RWPE2 (cell line): ENCODE measurements at places on chromosomes 3 and 15.

GRCh38 chr15:40633178-40633577 is 39.1 kb downstream of the KNL1 start:
- H3K4me3 ChIP-seq = no peak overlapping the region
- no peak for DNase-seq

- no peaks in the 10 kb centered on the region for H3K27me3 ChIP-seq
- no peak for DNase-seq
- no peak overlapping the region for H3K27ac ChIP-seq
- H3K36me3 ChIP-seq = no peaks in the 10 kb centered on the region
- peaks cover 5% of the 10 kb centered on the region for H3K4me1 ChIP-seq
These were observed 280.5 kb downstream of the TBL1XR1 start for GRCh38 chr3:176916777-176917176.

DNA sequence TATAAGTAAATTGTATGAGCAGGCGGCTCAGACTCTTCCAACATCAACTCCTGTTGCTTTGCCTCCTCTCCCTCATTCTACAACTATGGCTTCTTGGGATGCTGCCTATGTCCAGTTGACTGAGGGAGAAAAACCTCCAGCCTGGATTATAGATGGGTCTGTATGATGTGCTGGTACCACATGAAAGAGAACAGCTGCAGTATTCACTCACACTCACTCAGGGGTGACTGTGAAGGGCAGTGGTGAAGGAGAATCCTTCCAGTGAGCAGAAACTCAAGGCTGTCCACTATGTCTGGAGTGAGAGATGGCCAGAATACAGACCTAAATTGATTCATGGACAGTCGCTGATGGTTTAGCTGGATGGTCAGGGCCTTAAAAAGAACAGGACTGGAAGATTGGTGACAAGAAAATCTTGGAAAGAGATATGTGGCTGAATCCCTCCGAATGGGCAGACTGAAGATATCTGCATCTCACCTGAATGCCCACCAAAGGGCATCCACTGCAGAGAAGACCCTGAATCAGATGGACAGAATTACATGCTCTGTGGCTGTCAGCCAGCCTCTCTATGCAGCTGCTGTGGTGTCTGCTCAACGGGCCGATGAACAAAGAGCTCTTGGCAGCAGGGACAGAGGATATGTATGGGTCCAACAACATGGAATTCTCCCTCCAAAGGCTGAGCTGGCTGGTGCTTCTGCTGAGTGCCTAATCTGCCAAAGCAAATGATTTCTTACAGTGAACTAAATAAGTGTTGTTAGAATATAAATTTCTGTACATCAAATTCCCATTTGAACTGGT is 1.9 kb upstream of the BCL2L10 start:
- H3K4me1 ChIP-seq = no peaks in the 10 kb centered on the region
- no peak for DNase-seq
- no peaks in the 10 kb centered on the region for H3K36me3 ChIP-seq
- H3K4me3 ChIP-seq = no peak overlapping the region

DNA sequence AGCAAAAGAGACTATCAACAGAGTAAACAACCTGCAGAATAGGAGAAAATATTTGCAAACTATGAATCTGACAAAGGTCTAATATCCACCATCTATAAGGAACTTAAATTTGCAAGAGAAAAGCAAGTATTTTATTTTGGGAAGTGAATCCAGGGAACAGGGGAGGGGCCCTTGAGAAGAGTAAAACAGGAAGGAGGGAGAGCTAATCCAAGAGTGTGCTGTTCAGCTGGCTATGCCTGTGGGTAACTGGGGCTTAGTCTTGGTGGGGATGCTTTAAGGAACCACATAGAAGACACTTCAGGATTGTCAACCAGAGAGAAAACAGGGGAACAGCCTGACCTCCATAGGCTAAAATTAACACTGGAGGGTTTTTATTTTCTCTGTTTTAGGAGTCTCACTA is 3.9 kb upstream of the HHLA2 start:
- no peaks in the 10 kb centered on the region for H3K36me3 ChIP-seq
- H3K4me3 ChIP-seq = no peak overlapping the region
- H3K27ac ChIP-seq = no peak overlapping the region
- DNase-seq = no peak

- H3K27me3 ChIP-seq = no peaks in the 10 kb centered on the region
- H3K27ac ChIP-seq = no peak overlapping the region
- no peak for DNase-seq
- no peak overlapping the region for H3K4me3 ChIP-seq
- no peaks in the 10 kb centered on the region for H3K4me1 ChIP-seq
These were observed 844.3 kb downstream of the SI start for GRCh38 chr3:164233951-164234350.

- peak overlapping the region; percentile 24 for H3K27ac ChIP-seq
- H3K4me3 ChIP-seq = no peak overlapping the region
- H3K36me3 ChIP-seq = no peaks in the 10 kb centered on the region; the same call in 1 of the 2 replicates
- no peaks in the 10 kb centered on the region for H3K4me1 ChIP-seq
- H3K27me3 ChIP-seq = no peaks in the 10 kb centered on the region
These were observed 136.9 kb upstream of the SLC2A2 start for GRCh38 chr3:171163101-171164066.

DNA sequence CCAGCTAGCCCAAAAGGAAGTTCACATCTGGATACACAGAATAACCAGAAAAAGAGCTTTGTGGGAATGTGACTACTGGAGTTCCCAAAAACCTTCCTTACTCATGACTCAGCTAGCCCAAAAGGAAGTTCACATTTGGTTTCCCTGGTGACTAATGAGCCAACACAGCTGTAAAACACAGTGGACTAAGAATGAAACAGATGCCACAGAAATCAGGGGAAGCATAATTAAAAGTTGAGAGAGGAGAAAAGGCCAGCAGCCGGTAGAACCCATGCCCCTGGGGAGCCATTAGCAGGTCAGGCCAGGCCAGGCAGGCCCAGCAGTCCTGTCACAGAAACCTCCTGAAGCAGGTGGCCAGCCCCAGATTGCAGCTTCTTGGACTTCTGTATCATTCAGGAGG is 130.3 kb downstream of the GHSR start:
- no peak overlapping the region for H3K4me3 ChIP-seq
- peaks cover 41% of the 10 kb centered on the region for H3K4me1 ChIP-seq
